ENCODE measurements at places on chromosomes 12 and 14.

DNA sequence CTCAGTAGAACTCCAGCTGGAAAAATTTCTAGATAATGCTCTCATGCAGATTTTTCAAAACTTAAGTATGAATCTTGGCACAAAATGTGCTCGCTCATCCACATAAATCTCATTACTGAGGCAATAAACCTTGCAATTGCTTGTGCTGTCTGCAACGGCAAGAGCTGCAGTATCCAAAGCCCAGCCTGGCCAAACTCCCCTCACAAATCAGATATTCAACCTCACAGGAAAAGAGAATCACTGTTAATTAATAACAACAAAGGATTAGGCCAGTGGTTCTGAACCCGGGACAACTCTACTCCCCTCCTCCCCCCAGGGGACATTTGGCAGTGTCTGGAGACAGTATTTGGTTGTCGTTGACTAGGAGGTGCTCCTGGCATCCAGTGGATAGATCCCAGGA, 19.2 kb upstream of the CORO1C start:
- peak; percentile 35 for DNase-seq

- DNase-seq, result no peak
Observed at GRCh38 chr12:6032726-6033125, 87.7 kb upstream of the ANO2 start.

DNA sequence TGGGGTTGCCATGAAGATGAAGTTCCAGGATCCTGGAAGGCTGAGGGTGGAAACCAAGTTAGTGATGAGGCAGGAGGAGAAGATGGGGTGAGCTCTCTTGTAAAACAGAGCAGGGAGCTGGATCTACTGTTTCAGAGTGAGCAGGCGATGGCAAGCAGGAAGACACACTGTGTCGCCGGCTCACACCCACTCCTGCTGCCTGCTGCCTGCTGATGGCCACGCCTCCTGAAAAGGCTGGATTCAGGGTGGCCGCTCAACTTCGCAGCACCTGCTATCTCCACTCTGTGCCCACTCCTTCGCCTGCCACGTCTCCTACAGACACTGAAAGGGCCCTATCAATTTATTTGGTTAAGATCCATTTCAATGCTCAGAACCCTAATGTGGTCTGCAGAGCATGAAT, 96.1 kb downstream of the RBM19 start:
- DNase-seq, result no peak

DNA sequence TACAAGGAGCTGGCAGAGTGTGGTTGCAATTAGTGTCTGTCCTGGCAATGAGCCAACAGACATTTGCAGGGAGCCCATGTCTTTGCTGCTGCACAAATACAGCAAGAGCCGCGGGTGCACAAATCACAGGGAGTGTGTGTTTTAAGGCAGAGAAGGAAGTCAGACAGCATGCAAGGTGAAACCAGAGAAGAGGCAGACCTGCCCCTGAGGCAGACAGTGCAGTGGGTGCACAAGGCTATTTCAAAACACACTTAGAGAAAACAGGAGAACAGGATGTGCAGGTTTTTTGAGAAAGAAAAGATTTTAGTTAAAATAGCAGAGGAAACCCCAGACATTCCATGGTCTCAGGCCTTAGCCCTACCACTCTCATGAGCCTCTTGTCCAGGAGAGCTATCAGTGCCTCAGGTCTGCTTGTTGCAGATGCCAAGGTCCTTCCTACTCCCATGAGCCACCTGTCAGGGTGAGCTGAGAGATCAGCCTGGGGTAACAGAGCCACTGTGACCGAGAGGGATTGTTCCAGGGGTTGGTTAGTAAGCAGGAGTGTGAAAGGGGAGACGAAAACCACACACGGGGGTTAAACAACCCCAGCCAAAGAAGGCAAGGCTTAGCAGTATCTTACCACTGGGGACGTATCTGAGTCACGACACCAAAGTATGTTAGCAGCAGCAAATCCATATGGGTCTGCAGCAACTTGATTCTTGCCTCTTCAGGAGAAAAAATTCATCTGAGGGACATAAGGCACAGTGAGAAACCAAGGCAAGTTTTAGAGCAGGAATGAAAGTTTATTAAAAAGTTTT, 78.1 kb downstream of the C14orf132 start:
- DNase-seq, result peak; percentile 27

- DNase-seq, result peak; percentile 60
Observed at GRCh38 chr14:89607453-89607852, 190.4 kb upstream of the FOXN3 start.

DNA sequence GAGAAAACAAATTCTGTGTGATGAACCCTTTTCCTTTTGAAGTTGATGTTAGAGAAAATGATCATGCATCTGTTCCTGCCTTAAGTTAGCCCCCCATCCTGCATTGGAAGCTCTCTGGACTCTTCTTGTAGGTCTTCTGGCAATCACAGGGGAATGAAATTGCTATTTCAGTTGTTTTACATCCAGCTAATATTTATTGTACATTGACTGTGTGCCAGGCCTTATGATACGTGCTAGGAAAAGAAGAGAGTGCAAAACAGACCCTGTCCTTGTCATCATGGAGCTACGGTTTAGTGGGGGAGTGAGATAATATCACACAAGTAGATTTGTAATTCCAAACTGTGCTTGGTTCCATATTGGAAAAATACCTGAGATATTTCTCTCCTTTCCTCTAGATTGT, 118.6 kb downstream of the TGFB3 start:
- no peak for DNase-seq

- no peak for DNase-seq
Observed at GRCh38 chr12:116577154-116577561, 18.0 kb downstream of the MAP1LC3B2 start.

- DNase-seq, result peak; percentile 68
Observed at GRCh38 chr12:40010899-40011774, 94.7 kb downstream of the SLC2A13 start.

DNA sequence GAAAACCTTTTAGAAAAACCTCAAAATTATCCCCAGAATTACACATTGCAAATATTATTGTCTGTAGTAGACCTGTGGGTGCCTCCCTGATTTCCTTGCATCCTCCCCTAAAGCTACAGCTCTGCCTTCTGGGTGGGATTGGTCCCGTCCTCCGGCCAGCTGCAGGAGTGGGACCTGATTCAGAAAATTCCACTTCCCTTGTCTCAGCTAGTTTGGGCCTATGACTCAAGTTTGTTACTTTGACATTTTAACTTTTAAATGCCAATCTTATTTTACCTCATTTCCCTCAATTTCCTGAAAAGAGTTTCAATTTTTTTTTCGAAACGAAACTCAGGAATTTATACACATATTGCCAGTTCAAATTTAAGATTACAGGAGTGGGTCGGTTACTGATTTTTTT, 13.2 kb upstream of the SLC41A2 start:
- peak; percentile 19 for DNase-seq

GRCh38 chr12:94509317-94509716, 49.6 kb upstream of the CEP83 start:
- DNase-seq, result no peak

- no peak for DNase-seq
Observed at GRCh38 chr12:120708651-120709050, 1.6 kb upstream of the UNC119B start.

GRCh38 chr12:32431025-32431424, 31.7 kb downstream of the FGD4 start:
- no peak for DNase-seq

Data from EH (cell line).